Stimulated activated CD4-positive, alpha-beta T cell treated with anti-CD3 and anti-CD28 coated beads, Interleukin-15, amount 100 ng/mL, for 1 hour (primary cell): ENCODE measurements at places on chromosomes 5 and 9.

DNA sequence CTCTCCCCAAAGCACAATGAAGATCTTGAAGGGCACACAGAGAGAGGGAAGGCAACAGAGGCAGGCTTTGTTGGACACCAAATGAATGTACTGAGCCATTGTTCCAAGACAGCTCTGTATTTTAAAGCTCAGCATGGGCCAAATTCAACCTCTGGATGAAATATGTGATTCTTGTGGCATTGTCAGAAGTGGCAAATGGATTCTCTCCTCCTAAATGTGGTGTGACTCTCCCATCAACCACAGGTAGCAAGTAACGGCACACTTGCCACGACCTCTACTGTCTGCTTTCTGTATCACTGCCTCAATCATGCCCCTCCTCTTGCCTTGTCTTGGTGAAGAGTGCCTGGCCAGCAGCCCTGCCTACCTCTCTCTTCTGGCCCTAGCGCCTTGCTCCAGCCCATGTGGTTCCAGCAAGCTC lies 6.1 kb upstream of the MOB3B start:
- DNase-seq, result no peak

- DNase-seq, result no peak
These were observed 26.8 kb downstream of the PAEP start for GRCh38 chr9:135588371-135588770.

DNA sequence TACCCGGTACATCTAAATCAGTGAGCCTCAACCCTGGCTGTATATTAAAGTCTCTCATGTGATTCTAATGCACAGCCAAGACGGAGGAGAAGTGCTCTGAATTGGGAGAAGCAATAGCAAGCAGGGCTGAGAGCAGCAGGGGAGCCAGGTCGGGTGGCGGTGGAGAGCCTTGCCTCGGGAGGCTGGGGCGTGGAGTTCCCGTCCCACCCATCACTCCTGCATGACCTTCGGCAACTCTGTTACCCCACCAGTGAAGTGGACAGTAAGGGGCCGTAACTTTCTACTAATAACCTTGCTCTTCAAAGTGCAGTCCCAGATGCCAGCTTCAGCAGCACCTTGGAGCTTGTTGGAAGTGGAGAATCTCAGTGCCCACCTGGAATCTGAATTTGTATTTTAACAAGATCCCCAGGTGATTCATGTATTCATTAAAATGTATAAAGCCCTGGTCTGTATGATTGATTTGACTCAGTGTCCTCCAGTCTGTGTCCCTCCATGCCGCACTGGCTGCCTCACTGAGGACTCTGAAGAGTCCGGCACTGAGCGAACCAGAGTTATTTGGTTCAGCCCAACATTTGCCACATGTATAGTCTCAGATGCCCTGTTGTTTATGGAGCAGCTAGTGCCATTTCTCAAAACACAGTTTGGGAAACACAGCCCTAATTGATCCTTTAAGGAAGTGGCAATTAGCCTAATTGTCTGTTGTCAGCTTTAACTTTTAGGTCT lies 6.5 kb downstream of the ERGIC1 start:
- DNase-seq, result no peak

- DNase-seq, result no peak
These were observed 267.6 kb downstream of the SPOCK1 start for GRCh38 chr5:137231540-137231939.

GRCh38 chr9:20649381-20649780 lies 27.1 kb upstream of the MLLT3 start:
- no peak for DNase-seq

- no peak for DNase-seq
These were observed 75.9 kb downstream of the SPRY4 start for GRCh38 chr5:142248853-142249462.
